HEK293T (cell line): ENCODE measurements at places on chromosomes 4 and X.

GRCh38 chrX:76850851-76851250 is 423.3 kb downstream of the MAGEE1 start:
- peak; percentile 10 for DNase-seq

GRCh38 chr4:177568931-177569330 is 126.7 kb upstream of the AGA start:
- no peak for DNase-seq

- no peak for DNase-seq
These were observed 86.3 kb downstream of the KLHL8 start for GRCh38 chr4:87134122-87134521.

DNA sequence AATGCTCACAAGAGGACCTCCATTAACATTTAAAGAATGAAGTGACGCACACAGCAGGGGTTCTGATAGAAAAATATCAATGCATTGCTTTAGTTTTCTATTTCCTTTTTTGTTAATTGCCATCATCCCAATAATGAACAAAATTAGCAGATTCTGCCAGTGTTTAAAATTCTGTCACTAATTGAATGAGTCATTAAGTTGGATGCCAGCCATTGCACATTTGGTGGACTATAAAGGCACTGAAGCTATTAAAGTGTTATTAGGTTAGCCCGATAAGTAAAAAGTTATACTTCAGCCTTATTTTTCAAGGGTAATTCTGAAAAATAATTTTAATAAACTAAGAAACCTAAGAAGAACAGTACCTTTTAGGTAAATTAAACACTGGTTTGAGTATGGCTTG is 53.1 kb downstream of the MAP3K15 start:
- no peak for DNase-seq

DNA sequence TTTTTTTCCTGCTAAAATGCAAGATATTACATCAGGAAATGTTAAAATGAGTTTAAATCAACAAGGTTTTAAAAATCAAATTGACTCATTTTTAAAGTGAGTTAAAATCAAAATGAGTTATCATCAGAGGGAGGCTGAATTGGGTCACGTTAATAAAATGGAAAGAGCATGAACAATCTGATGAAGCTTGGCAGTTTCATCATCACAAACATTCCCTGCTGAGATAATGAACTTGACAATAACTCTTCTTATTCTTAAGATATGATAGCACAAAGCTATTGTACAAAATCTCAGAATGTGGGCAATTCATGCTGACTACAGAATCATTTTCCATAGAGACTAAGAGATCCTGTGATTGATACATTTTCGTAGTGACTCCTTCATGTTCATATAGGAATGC is 1086.7 kb downstream of the STIM2 start:
- no peak for DNase-seq

GRCh38 chr4:67616478-67616877 is 58.0 kb downstream of the STAP1 start:
- DNase-seq: no peak

DNA sequence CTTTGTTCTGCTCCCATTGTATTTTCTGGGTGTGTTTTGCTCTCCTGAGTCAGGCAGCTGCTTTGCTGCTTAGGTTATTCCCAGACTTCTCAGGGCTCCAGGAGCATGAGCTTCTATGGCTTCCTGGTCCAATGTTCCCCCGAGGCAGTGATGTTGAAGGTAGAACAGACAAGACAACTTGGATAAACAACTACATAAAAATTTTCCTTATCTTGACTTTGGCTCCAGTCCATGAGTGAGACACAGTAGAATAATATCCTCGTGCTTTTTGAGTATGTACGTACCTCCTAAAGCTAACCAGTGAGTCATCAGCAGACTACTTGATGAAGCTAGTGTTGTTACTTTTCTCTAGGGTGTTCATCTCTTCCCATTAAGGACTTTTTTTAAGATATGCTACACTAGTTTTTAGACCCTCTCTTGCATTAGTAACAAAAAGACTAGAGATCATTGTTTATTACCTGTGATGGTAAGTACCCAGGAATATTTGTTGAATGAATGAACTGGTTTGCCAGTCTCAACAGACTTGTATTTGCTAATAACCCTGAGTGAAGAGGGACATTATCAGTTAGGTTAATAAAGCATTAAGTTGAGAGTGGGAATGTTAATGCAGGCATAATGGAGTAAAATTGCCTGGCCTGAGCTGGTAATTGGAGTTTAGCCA is 131.9 kb downstream of the FHIP1A start:
- DNase-seq: peak; percentile 13

DNA sequence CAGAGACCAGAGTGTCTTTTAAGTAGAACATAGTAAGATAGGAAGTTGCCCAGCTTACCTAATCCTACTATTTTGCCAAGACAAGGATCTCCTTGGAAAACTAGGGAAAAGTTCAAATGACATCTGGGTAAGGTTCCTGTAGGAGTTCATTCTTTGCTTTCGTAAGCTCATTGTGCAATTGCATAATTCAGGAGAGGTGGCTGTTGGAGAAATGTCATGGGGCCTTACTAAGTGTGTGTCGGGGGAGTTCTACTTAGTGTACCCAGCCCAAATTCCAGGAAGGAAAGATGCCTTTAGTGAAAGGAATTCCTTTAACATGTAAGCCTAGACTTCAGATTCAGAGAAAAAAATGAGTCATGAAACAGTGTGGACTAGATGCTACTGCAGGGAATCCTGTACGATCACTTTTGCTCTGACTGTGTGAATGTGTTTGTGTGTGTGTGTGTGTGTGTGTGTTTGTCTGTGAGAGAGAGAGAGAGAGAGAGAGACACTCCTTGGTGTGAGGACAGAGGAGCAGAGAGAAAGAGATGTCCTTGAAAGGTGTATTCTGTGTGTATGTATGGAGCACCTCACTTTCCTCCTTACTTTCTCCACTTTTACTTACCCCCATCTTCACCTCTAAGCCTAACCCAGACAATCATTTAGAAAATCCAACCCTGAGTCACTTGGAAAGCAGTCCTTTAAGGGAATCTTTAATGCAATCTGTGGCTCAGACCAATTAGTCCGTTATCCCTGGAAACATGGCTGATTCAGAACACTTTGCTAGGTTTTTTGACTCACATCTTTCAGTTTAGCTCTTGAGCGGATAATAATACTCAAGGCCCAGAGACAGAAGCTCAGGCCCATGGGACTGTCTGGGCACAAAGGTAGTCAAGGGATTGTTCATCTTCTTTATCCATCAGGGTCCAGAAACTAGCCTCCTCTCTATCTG is 114.5 kb upstream of the ACSL4 start:
- no peak for DNase-seq

GRCh38 chr4:37326852-37327251 is 82.3 kb downstream of the NWD2 start:
- DNase-seq: no peak

DNA sequence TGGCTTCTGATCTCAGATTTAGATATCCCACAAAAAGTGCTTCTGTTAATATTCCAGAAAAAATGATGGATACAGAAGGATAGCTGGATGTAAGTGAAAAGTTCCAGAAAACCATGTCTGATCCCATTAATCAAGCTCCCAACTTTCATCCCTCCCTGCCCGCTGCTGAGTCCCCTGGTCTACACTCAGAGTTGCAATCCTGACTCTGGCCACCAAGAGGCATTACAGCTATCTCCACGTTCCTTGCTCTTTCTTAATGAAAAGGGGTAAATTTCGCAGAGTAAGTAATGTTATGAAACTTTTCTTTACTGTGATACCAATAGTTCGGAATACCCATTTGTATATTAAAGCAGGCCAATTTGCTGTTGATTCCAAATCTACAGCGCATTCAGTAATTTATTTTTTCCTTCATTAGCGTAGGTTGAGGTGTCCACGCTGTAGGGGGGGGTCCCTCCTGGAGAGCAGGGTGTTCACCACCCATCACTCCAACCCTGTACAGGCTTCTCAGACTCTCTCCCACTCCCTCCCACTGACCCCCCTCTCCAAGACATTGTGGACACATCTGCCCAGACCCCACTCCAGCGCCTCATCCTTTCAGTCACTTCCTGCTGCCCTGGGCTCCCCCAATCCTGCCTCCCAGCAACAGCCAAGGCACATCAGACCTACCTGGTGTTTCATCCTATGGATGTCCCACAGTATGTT is 55.1 kb downstream of the RAB40A start:
- peak; percentile 80 for DNase-seq

DNA sequence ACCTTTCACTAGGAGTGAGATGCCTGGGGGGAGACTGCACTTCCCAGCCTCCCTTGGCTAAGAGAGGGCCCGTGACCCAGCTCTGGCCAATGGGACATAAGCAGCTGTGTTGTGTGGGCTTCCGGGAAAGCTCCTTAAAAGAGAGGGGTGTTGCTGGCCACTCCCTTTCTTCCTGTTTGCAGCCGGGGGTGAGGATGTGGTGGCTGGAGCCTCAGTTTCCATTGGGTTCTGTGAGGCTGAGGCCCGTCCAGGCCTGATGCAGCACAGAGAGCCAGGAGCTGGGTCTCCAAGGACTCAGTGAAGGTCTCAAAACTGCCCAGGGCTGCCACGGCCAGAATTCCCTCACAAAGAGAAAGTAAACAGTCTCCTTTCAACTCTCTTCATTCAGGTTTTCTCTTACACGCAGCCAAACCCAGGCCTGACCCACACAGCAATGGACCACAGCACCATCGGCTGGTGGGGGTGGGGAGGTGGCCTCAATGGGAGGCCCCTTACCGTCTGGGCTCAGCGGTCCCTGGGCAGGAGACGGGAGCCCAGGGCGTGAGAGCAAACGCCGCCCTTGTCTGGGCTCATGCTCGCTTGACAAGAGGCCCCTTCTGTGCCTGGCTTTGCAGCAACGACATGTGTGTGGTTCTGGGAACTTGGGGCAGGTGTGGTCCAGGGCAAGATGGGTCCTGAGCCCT is 6.6 kb downstream of the NKX1-1 start:
- DNase-seq: no peak

GRCh38 chr4:182432819-182433218 is 189.6 kb downstream of the TENM3 start:
- DNase-seq: no peak

GRCh38 chr4:123398066-123398852 is 1.7 kb downstream of the SPRY1 start:
- peak; percentile 68 for DNase-seq

DNA sequence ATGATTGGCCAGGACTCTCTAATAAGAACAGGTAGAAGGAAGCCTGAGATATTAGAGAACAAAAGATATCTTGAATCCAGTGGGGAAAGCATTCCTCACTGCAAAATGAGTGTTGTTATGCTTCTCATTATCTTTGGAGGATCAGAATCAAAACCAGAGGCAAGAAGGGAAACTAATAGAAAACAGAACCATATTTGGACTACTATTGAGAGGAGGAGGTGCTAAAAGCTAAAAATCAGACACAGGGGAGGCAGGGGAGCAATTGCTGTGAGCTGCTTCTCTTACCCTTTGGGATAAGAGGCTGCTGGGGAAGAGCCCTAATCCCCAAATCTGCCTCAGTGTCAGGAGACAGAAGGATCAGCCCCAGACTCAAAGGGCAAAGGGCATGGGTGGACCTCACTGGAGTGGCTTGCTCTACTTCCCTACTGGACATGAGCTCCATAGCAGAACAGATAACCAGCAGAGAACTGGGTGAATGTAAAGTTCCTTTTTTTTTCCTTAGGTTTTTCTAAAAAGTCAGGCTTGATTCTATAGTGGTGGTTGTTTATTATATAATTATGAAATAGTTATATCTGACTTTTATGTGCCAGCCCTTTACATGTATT is 60.1 kb downstream of the SEPTIN11 start:
- DNase-seq: no peak

- no peak for DNase-seq
These were observed 8.4 kb upstream of the APLN start for GRCh38 chrX:129663171-129663570.

DNA sequence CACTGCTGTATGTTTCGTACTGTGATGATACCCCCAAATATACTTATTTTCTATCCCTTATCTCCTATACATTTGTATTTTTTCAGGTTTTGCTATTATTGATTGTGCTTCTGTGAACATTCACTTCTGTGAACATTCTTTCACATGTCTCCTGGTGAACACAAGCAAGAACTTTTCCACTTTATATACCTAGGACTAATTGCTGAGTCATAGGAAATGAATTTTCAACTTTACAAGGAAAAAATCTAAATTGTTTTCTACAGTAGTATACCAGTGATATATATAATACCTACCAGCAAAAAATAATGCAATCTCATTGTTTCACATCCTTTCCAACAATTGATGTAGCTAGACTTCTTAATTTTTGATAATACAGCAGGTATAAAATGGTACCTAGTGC is 139.5 kb upstream of the MAGEB18 start:
- DNase-seq: no peak

DNA sequence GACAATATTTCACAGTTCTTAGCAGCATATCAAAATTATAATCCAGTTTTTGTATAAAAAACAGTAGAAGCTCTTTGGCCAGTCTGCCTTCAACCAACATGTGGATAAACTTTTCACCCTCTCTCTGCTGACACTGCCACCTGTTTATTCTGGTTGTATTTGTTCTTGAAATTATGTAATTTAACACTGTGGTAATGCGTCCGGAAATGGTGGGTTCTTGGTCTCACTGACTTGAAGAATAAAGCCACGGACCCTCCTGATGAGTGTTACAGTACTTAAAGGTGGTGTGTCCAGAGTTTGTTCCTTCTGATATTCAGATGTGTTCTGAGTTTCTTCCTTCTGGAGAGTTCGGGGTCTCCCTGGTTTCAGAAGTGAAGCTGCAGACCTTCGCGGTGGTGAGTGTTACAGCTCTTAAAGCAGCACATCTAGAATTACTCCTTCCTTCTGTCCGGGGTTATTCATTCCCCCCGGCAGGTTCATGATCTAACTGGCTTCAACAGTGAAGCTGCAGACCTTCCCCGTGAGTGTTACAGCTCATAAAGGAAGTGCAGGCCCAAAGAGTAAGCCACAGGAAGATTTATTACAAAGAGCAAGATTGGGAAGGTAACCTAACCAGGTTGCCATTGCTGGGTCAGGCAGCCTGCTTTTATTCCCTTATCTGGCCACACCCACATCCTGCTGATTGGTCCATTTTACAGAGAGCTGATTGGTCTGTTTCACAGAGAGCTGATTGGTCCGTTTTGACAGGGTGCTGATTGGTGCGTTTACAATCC is 15.7 kb downstream of the FAM184B start:
- DNase-seq: no peak

GRCh38 chr4:187477224-187477623 is 518.3 kb upstream of the ZFP42 start:
- DNase-seq: no peak

DNA sequence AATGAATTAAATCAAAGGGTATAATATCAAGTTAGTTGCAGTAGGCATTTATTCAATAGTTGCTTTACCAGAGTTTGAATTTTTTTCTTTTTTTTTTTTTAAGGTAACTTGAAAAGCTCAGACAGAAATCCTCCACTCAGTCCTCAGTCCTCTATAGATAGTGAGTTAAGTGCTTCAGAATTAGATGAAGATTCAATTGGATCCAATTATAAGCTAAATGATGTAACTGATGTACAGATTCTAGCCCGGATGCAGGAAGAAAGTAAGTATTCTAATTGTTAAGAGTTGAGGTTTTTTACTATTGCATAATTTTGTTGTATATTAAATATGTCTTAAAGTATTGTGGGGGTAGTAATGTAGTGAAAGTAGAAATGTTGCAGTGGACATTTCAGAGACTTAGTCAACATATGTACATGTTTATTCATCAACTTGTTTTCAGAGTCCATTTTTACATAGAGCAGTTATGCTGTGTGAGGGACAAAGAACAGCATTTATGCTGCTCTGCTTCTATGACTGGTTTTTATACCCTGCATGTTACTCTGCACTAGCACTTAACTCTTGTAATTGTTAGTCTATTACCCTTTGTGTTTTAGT is 38.4 kb downstream of the SLAIN2 start:
- DNase-seq: no peak
